ENCODE measurements at places on chromosomes 3 and 15.

DNA sequence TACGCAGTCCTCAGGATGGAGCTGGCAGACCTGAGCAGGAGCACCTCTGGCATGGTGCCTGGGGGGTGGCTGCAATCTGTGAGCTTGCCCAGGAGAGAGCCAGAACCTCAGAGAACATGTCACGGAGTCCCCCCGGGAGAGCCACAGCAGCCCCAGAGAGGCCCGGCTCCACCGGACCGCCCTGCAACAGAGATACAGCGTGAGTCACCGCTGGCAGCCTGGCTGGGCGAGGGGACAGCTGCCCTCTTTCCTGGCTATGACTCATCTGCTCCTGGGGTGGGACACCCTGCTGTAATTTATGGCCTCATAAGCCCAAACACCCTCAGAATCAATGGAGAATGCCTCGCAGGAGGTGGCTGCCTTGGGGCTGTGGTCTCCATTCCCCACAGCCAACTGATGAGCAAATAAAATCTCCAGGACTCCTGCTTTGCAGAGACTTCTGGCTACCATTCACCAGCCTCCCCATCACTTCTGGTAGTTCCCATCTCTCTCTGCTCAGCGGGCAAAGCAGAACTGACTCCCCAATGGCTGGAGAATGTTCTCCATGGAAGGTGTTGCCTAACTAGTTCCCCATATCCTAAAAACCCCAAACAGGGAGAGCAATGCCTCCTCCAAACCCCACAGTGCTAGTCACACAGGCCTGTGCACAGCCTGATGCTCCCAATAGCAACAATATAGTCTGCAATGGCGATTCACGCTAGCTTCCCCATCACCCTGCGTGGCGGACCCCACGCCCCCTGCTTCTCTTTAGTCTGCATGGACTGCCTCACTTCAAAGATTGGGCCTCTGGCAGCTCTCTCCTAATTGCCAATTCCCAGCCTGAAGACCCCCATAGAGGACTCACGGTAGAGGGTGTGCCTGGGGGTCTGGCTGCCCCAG lies 21.6 kb downstream of the ACSBG1 start:
- peak overlapping the region; percentile 13 for H3K4me3 ChIP-seq
- peak overlapping the region; percentile 79 for H3K27ac ChIP-seq
- peak; percentile 79 for DNase-seq
- no peaks in the 10 kb centered on the region for H3K36me3 ChIP-seq

GRCh38 chr15:59991834-59992233 lies 12.3 kb upstream of the FOXB1 start:
- no peak overlapping the region for H3K27ac ChIP-seq
- H3K27me3 ChIP-seq = peaks cover 97% of the 10 kb centered on the region
- peaks cover 3% of the 10 kb centered on the region for H3K4me1 ChIP-seq
- H3K4me3 ChIP-seq = no peak overlapping the region
- no peaks in the 10 kb centered on the region for H3K36me3 ChIP-seq

DNA sequence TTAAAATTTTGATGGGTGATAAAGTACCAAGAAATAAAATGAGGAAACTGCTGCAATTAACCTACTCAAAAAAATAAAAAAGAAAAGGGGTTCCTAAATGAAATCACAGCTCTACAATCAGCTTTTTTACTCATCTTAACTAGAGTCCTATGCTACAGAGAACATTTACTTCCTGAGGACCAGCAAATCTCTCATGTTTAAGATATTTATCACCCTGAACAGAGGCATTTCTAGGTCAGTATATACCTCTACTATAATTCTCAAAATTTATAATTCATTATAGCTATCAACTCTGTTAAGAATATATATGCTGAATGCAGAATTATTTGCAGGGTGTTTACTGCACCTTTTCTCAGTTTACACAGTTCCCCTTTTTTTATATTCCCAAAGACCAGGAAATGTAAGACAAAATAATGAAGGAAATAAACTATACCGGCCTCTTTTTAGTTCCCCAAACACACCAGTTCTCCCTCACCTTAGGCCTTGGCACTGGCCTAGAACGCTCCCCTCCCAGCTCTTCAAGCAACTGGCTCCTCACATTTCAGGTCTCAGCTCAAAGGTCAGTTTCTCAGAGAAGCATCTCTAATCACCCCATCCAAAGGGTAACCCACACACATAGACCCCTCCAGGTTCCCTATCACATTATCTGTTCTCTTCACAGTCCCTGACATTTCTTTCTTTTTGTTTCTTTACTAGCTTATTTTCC lies 71.1 kb downstream of the LRRFIP2 start:
- H3K27ac ChIP-seq = no peak overlapping the region
- no peaks in the 10 kb centered on the region for H3K27me3 ChIP-seq
- H3K4me3 ChIP-seq = no peak overlapping the region
- no peak for DNase-seq
- H3K4me1 ChIP-seq = no peaks in the 10 kb centered on the region

DNA sequence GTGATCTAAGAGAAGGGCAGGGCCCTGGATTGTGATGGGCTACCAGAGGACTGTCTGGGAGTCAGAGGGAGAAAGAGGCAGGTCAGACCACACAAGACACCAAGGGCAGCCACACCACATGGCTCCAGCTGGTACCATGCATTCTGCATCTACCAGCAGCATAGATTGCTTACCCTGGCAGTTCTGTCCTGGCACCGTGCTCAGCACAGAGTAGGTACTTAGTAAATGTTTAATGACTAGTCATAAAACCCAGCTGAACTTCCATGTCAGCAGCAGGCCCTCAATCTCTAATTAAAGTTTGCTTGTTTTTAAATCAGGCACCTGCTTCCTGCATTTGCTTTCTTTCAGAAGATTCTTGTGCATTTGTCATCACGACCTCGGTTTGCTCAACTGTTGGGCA lies 77.3 kb upstream of the ATP2B2 start:
- no peak for DNase-seq
- no peaks in the 10 kb centered on the region for H3K36me3 ChIP-seq
- no peak overlapping the region for H3K27ac ChIP-seq
- H3K4me1 ChIP-seq = no peaks in the 10 kb centered on the region
- no peak overlapping the region for H3K4me3 ChIP-seq

- H3K36me3 ChIP-seq = peaks cover 3% of the 10 kb centered on the region
- peaks cover 7% of the 10 kb centered on the region for H3K4me1 ChIP-seq
- no peak for DNase-seq
- no peak overlapping the region for H3K4me3 ChIP-seq
These were observed 3.3 kb downstream of the CAND2 start for GRCh38 chr3:12799525-12800440.

All from suprapubic skin (tissue), 4 donors.